ENCODE measurements at places on chromosomes 7 and 10. TPM values are rescaled to one million over a fixed set of nuclear protein-coding genes. Genes with fewer than 3 reads are reported as not detected.

GRCh38 chr7:148669927-148670326, 28.8 kb upstream of the CUL1 start:
- no peak for DNase-seq
- H3K27me3 ChIP-seq = no peaks in the 10 kb centered on the region
- H3K4me3 ChIP-seq = no peak overlapping the region
- no peaks in the 10 kb centered on the region for H3K36me3 ChIP-seq

Gene ITIH5
- total RNA-seq = 28.0 TPM

Gene EN2
- total RNA-seq = 0.81 TPM

DNA sequence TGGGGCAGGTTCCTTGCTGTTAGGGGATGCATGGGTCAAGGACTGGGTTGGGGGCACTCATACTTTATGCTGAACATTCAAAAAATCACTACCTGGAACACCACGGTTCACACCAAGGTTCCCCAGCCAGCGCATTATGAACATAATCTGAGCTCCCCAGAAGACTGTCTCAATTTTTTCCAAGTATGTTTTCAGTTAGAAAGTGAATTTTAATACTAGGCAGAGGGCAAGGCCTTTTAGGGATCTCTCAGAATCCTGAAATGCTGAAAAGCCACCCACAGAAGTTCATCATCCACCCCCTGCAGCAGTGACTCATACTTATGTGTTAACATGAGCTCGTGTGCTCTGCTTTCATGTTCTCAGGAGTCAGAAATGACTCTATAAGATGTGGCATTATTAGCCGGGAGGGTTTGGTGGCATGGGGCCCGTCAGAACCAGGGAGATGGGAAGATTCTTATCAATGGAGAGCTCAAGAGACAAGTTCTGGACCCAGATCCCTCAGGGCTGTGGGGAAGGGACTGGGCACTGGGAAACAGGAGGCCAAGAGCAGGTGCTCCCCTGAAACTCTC, 185.2 kb upstream of the ITGB1 start:
- H3K4me1 ChIP-seq = peaks cover 7% of the 10 kb centered on the region
- H3K36me3 ChIP-seq = no peaks in the 10 kb centered on the region
- no peak overlapping the region for H3K4me3 ChIP-seq

- no peaks in the 10 kb centered on the region for H3K4me1 ChIP-seq
- H3K36me3 ChIP-seq = no peaks in the 10 kb centered on the region
- H3K27ac ChIP-seq = no peak overlapping the region
- H3K4me3 ChIP-seq = no peak overlapping the region
- DNase-seq = no peak
- H3K27me3 ChIP-seq = no peaks in the 10 kb centered on the region
These were observed 55.3 kb downstream of the SLC25A13 start for GRCh38 chr7:96266580-96266979.

Gene IRF5
- total RNA-seq = 5.6 TPM

Gene GPR146
- 14.4 TPM for total RNA-seq

GRCh38 chr7:683526-684205, 42.8 kb upstream of the DNAAF5 start:
- H3K4me1 ChIP-seq = no peaks in the 10 kb centered on the region
- no peaks in the 10 kb centered on the region for H3K27me3 ChIP-seq
- H3K4me3 ChIP-seq = no peak overlapping the region
- no peak overlapping the region for H3K27ac ChIP-seq

Gene ABCB4
- 2.0 TPM for total RNA-seq

GRCh38 chr10:110591760-110592159, 24.3 kb downstream of the SMC3 start:
- H3K27ac ChIP-seq = no peak overlapping the region
- no peaks in the 10 kb centered on the region for H3K27me3 ChIP-seq
- H3K4me3 ChIP-seq = no peak overlapping the region
- DNase-seq = no peak
- H3K4me1 ChIP-seq = no peaks in the 10 kb centered on the region
- no peaks in the 10 kb centered on the region for H3K36me3 ChIP-seq
